Stimulated activated naive CD8-positive, alpha-beta T cell treated with anti-CD3 and anti-CD28 coated beads, Interleukin-15, amount 100 ng/mL, for 72 hours (primary cell): ENCODE measurements at places on chromosomes 2 and 18.

GRCh38 chr2:221851531-221852045 lies 279.5 kb upstream of the EPHA4 start:
- no peak for DNase-seq

DNA sequence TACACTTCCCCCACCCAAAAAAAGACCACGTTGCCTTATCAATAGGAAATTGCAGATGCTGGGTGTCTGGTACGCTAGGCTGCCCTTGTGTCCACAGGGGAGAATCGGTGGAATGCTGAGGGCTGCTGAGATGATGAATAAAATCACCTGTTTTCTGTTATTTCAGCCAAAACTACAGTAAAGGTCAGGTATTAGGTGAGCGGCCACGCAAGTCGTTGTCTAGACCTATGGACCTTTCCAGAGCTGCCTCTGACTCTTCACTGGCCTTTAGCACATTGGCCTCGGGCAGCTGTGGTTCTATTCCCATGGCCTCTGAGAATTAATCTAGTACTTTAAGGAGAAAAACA lies 89.6 kb downstream of the MTCL1 start:
- DNase-seq: no peak

DNA sequence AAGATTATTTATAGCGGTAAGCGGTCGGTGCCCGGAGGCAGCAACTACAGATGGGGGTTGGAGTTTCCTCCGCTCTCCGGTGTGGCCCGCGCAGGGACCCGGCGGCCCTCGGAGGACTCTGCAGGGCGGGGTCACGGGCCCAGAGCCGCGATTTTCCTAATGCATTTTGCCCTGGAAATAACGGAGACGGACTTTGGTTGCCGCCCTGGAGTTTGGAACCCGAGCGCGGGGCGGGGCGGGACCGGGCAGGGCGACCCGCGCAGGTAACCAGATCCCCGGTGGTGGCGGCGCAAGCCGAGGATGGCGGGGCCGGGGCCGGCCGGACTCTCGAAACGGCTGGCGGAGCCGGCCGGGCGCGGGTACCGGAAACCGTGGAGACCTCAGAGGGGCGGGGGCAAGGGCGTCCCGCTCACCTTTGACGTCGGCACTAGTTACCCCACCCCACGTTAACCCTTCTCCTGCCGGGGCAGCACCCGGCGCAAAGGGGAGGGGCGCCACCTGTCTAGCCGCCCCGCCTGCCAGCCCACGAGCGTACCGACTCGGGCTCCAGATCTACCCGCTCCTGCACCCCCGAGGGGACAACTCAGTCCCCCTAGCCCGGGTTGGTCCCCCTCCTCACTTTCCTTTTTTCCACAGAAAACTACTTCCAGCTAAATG lies 2.9 kb downstream of the CYP26B1 start:
- DNase-seq: no peak

DNA sequence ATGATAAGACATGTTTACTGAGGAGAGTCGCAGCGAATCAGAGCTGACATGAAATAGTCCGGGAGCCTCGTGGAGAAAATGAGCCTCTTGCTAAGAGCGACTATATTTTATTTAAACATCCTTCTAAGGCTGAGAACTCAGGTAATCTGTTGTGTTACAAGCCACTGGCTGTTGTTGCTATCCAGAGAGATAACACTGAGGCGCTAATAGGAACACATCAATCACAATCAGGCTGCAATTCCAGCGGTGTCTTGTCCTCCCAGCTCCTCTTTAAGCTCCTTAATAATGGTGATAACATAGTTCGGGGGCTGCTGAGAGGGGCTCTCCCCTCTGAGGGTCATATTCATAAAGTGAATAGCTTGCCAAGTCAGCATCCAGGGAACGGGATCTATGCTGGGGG lies 95.1 kb downstream of the INSIG2 start:
- DNase-seq: no peak

DNA sequence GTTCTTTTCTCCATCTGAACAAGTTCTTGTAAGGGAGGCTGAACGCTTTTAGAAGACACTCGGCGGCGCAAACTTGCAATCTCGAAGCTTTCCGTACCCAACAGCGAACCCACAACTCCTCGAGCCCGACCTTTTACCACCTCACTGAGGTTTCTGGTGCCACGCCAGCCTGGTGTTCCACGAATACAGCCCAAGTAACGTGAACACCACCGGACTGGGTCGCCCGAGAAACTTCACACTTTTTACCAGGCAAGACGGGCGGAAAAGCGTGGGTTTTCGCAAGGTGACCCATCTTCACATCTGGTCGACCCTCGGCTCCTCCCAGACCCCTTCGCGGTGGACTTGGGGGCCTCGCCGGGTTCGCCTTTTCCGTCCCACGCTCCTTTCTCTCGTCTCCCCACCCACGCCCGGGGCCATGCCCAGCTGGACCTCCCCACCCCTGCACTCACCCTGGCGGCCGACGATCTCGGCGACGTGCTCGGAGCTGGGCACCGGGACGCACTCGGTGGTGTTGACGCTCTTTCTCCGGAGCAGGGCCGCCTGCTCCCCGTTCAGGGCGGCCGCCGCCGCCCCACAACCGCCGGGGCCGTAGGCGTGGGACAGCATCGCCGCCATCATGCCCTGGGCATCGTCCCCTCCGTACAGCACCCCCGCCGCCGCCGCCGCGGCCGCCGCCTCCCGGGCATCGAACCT lies 1.2 kb downstream of the MEX3C start:
- DNase-seq: peak; percentile 60

GRCh38 chr2:151302879-151303278 lies 13.4 kb upstream of the NMI start:
- DNase-seq: no peak

GRCh38 chr18:62672600-62672999 lies 42.7 kb upstream of the PHLPP1 start:
- no peak for DNase-seq

- no peak for DNase-seq
These were observed 37.9 kb upstream of the NARS1 start for GRCh38 chr18:57659460-57660102.

GRCh38 chr2:70942396-70943204 lies 6.9 kb downstream of the ATP6V1B1 start:
- DNase-seq: no peak

- no peak for DNase-seq
These were observed 239.4 kb upstream of the LYPD1 start for GRCh38 chr2:132909427-132909826.

GRCh38 chr2:16960579-16960978 lies 294.9 kb upstream of the CYRIA start:
- DNase-seq: no peak

GRCh38 chr2:207282916-207283315 lies 117.2 kb upstream of the KLF7 start:
- DNase-seq: no peak

- DNase-seq: no peak
These were observed 18.4 kb downstream of the GREB1 start for GRCh38 chr2:11552260-11552638.

DNA sequence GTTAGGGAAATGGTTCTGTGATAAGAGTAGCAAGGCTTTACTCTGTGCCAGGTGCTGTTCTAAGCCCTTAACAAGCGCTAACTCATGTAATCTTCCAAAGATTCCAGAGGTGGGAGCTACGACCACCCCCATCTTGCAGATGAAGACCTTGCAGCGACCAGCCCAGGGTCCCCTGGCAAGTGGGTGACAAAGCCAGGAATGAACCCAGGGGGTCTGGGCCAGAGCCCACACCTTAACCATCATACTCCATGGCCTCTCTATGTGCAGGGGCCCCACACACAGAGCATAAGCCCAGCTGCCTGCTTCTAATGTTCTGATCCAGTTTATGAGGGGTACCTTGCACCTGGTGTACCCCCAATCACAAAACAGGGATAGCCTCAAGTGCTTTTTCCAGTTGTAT lies 105.3 kb downstream of the ZBTB7C start:
- DNase-seq: no peak

- DNase-seq: no peak
These were observed 16.3 kb downstream of the TEX51 start for GRCh38 chr2:126914811-126915500.

DNA sequence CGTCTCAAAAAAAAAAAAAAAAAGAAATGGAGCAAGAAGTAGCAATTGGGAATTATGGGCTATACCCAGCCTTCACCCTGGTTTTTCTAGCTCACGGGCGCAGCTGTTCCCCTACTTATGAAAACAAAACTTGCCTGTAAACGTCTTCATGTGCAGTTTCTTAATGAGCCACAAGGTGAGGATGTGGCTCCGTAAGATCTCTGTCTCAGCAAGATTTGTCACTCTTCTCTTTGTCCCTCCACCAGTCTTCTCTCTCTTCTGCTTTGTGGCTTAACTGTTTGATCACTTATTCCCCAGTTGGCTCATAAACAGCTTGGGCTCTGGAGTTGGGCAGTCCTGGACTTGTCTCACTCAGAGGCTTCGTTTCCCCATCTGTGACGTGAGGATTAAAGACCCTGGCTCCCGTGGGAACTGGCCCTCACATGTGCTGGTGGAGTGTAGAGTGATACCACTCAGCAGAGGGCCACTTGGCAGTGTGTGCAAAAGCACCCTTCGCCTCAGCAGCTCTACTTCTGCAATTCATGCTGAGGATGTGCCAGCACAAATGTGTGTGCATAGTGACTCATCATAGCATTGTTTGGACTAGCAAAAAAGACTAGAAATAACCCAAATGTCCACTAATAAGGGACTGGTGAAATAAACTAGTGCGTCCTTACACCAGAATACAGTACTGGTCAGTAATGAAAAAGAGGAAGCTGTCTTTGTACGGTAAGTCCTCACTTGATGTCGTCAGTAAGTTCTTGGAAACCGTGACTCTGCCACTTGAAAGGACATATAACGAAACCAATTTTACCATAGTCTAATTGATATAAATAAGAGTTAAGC lies 8.7 kb downstream of the CEP68 start:
- peak; percentile 42 for DNase-seq

GRCh38 chr2:173676647-173677046 lies 288.5 kb downstream of the SP3 start:
- DNase-seq: no peak

- no peak for DNase-seq
These were observed 37.1 kb downstream of the ANKRD44 start for GRCh38 chr2:197273485-197273884.

- no peak for DNase-seq
These were observed 2.4 kb upstream of the KCNIP3 start for GRCh38 chr2:95294579-95295250.

GRCh38 chr18:48752478-48752877 lies 198.3 kb downstream of the SMAD7 start:
- no peak for DNase-seq

GRCh38 chr18:48493434-48494230 lies 45.2 kb upstream of the CTIF start:
- no peak for DNase-seq

DNA sequence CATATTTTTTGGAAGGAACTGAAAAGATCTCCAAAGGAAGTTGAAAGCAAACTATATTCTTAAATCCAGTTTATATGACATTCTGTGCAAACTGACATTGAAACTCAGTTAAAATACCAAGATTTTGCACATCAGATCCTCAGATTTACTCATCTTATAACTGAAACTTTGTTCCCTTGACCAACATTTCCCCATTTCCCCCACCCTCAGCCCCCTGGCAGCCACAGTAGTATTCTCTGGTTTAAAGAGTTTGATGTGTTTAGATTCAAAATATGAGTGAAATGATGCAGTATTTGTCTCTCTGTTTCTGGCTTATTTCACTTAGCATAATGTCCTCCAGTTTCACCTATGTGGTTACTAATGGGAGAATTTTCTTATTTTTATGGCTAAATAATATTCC lies 99.2 kb upstream of the ITGA4 start:
- DNase-seq: peak; percentile 26

GRCh38 chr2:70596739-70597138 lies 43.1 kb upstream of the TGFA start:
- DNase-seq: no peak

DNA sequence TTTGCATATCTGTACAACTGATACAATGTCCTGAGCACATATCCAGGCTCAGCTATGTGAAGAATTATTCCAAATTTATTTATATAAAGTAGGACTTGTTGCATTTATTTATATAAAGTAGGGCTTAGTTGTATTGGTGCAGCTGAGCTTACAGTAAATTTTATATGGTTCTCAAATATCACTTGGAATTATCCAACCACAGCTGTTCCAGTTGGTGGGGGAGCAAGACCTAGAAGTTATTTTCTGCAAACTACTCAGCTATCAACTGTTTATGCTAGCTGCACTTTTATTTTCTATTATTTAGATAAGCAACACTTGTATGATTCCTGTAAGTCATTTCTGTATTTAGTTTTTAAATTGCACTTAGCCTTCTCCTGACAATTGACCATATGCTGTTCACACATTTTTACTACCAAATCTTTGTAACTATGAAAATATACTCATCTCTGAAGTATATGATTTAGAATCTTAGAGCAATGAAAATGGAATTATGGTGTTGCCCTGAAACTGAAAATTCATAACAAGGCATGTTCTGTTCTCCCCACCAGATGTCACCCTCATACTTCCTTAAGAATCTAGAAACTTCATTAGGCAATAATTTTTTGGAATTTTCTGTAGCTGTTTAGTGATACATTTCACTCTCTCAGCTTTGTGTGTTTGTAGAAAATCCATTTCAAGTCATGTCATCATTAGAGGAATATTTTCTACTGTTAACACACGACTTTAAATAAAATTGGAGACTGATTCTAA lies 157.0 kb upstream of the CBLN2 start:
- no peak for DNase-seq

DNA sequence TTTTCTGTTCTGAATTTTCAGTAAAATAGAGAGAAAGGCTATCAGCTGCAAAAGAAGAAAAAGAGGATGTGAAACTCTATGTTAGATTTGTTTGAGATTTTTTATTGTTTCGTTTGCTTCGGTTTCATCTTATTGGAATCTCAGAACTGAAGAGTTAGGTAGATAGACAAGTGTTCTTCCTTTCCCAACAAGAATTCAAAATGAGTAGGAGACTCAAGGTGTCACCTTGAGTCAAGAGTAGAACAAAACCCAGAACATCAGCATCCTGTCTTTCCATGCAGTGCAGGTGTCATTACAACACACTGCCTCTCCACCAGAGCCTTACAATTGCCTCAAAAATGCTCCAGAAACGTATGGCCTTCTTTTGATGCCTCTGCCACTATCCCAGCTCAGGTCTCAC lies 21.1 kb downstream of the NBAS start:
- DNase-seq: no peak
